ENCODE measurements at places on chromosomes 2 and 18. TPM values are rescaled to one million over a fixed set of nuclear protein-coding genes. Genes with fewer than 3 reads are reported as not detected.

ATP8B1 gene
- total RNA-seq = 46.1 TPM

HOXD13 gene
- 7.5 TPM for total RNA-seq

TDRD15 gene
- total RNA-seq = not detected

UBXN4 gene
- total RNA-seq = 95.3 TPM

FAP gene
- 269 TPM for total RNA-seq

DSG2 gene
- 22.2 TPM for total RNA-seq

SIX3 gene
- total RNA-seq = under 0.01 TPM

ARHGEF33 gene
- 1.5 TPM for total RNA-seq

ABCB11 gene
- not detected for total RNA-seq

NFU1 gene
- 39.2 TPM for total RNA-seq

REG3A gene
- not detected for total RNA-seq

SCYGR4 gene
- total RNA-seq = not detected

SLC9A2 gene
- total RNA-seq = not detected

IL18R1 gene
- total RNA-seq = 0.33 TPM

MYL1 gene
- total RNA-seq = not detected

IL36G gene
- total RNA-seq = not detected

SESTD1 gene
- total RNA-seq = 16.6 TPM

DIPK1C gene
- total RNA-seq = not detected

ABHD1 gene
- under 0.01 TPM for total RNA-seq

EMILIN2 gene
- total RNA-seq = 8.4 TPM

SCN3A gene
- 0.12 TPM for total RNA-seq

GRHL1 gene
- total RNA-seq = 0.37 TPM

MPV17 gene
- total RNA-seq = 48.6 TPM

RGPD5 gene
- 50.4 TPM for total RNA-seq

PPP1R1C gene
- total RNA-seq = 2.2 TPM

PCBP1 gene
- total RNA-seq = 32.2 TPM

TLX2 gene
- total RNA-seq = not detected

All from uterine smooth muscle cell (primary cell).